Ascending aorta (tissue), 2 donors: ENCODE measurements at places on chromosomes 5 and 9.

- no peaks in the 10 kb centered on the region for H3K36me3 ChIP-seq
- H3K27ac ChIP-seq: no peak overlapping the region
- no peak for DNase-seq
- H3K4me1 ChIP-seq: no peaks in the 10 kb centered on the region
Measured at GRCh38 chr9:99356512-99356971, 134.5 kb downstream of the SEC61B start.

- H3K36me3 ChIP-seq: no peaks in the 10 kb centered on the region
- peaks cover 3% of the 10 kb centered on the region for H3K4me1 ChIP-seq
- no peak for DNase-seq
- peak overlapping the region; percentile 20 for H3K27ac ChIP-seq
- no peak overlapping the region for H3K4me3 ChIP-seq
Measured at GRCh38 chr9:99071313-99072039, 33.4 kb upstream of the TGFBR1 start.

- H3K36me3 ChIP-seq: no peaks in the 10 kb centered on the region
- no peaks in the 10 kb centered on the region for H3K27me3 ChIP-seq
- no peaks in the 10 kb centered on the region for H3K4me1 ChIP-seq
- no peak overlapping the region for H3K4me3 ChIP-seq
- DNase-seq: no peak
Measured at GRCh38 chr5:149887622-149888183, 56.9 kb downstream of the PDE6A start.

DNA sequence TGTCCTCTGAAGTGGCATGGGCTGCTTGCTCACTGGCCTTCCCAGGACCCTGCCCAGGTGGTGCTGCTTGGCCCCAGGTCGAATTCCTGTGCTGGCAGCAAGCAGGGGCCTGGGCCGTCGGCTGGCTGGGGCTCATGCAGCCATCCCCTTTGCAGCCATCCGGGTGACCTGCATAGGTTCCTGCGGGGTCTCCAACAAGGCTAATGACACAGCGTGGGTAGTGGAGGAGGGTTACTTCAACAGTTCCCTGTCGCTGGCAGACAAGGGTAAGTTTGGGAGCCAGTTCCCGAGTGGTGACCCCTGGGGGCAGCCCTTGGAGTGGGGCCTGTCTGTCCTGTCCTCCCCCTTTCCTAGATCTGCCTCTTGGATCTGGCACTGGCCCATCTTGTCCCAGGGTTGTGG, 6.1 kb upstream of the EHMT1 start:
- peaks cover 26% of the 10 kb centered on the region for H3K36me3 ChIP-seq
- DNase-seq: no peak
- no peaks in the 10 kb centered on the region for H3K27me3 ChIP-seq

DNA sequence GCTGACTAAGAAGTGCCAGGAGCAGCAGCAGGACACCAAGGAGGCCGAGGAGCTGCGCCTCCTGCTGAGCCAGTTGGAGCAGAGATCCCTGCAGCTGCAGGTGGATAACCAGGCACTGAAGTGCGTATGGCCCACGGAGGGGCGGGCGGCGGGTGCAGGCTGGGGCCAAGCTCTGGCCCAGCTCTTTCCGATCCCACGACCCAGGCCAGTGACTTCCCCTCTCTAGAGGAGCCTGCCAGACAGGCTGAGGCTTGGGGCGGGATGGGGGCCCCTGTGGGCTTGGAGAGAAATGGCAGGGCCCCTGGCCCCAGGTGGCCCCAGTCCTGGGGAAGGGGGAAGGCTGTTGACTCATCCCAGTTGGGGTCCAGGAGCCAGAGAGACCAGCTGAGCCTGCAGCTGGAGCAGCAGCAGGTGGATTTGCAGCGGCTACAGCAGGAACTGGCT, 3.6 kb downstream of the PTRH1 start:
- no peak overlapping the region for H3K4me3 ChIP-seq
- DNase-seq: no peak
- peaks cover 10% of the 10 kb centered on the region for H3K4me1 ChIP-seq
- H3K27me3 ChIP-seq: no peaks in the 10 kb centered on the region

- H3K4me3 ChIP-seq: no peak overlapping the region
- H3K27ac ChIP-seq: no peak overlapping the region
- no peak for DNase-seq
- no peaks in the 10 kb centered on the region for H3K27me3 ChIP-seq
Measured at GRCh38 chr5:146921225-146921624, 42.7 kb upstream of the PPP2R2B start.

GRCh38 chr9:14170973-14171596, 142.9 kb downstream of the NFIB start:
- H3K4me1 ChIP-seq: peaks cover 10% of the 10 kb centered on the region
- H3K27ac ChIP-seq: no peak overlapping the region
- no peaks in the 10 kb centered on the region for H3K36me3 ChIP-seq
- DNase-seq: no peak

GRCh38 chr5:134565791-134566740, 40.6 kb downstream of the JADE2 start:
- peak overlapping the region; percentile 78 for H3K27ac ChIP-seq
- H3K4me3 ChIP-seq: no peak overlapping the region
- H3K36me3 ChIP-seq: peaks cover 68% of the 10 kb centered on the region
- H3K27me3 ChIP-seq: no peaks in the 10 kb centered on the region
- no peak for DNase-seq
- H3K4me1 ChIP-seq: no peaks in the 10 kb centered on the region

- H3K27ac ChIP-seq: no peak overlapping the region
- no peaks in the 10 kb centered on the region for H3K27me3 ChIP-seq
- H3K4me1 ChIP-seq: peaks cover 4% of the 10 kb centered on the region
- no peak overlapping the region for H3K4me3 ChIP-seq
Measured at GRCh38 chr5:143200781-143201398, 202.6 kb downstream of the NR3C1 start.

DNA sequence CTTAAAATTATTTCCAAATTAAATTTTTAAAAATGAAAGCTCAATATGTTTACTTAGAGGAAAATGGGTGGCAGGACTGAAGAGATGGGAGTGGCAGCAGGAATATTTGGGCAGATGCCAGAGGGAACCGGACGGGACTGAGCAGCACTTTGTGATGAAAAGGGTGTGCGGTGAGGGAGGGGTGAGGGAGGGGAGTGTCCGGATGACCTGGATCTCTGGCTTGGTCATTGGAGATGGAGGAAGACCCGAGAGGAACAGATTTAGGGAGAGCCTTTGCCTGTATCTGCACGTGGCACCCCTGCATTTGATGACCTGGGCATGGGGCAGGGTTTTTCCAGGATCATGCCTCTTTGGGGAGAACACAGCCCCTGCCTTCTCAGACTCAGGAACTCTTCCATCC, 201.1 kb upstream of the MVB12B start:
- no peak overlapping the region for H3K4me3 ChIP-seq
- H3K36me3 ChIP-seq: no peaks in the 10 kb centered on the region
- no peaks in the 10 kb centered on the region for H3K4me1 ChIP-seq
- H3K27me3 ChIP-seq: no peaks in the 10 kb centered on the region

GRCh38 chr5:4128994-4129393, 533.4 kb downstream of the IRX1 start:
- H3K4me3 ChIP-seq: no peak overlapping the region
- H3K27me3 ChIP-seq: no peaks in the 10 kb centered on the region
- no peak for DNase-seq
- H3K36me3 ChIP-seq: no peaks in the 10 kb centered on the region
- no peaks in the 10 kb centered on the region for H3K4me1 ChIP-seq
- H3K27ac ChIP-seq: no peak overlapping the region

DNA sequence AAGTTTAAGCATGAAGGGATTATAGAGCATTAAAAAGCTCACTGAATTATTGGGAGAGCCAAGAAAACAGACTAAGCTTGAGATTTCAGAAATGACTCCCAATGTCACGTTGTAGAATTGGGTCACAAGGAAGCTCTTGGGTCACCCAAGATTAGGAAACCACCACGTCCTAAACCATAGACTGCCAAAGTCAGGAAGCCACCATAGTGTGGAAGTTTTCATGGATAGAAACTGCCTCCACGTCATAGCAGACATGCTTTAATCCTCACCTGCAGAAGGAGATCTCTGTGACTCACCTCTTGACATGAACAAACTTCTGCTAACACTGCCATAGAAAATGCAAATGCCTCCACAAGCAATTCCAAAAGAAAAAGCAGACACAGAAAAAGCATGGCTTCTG, 106.3 kb downstream of the SLC1A3 start:
- no peak overlapping the region for H3K27ac ChIP-seq
- H3K4me1 ChIP-seq: no peaks in the 10 kb centered on the region
- DNase-seq: no peak
- no peaks in the 10 kb centered on the region for H3K27me3 ChIP-seq

DNA sequence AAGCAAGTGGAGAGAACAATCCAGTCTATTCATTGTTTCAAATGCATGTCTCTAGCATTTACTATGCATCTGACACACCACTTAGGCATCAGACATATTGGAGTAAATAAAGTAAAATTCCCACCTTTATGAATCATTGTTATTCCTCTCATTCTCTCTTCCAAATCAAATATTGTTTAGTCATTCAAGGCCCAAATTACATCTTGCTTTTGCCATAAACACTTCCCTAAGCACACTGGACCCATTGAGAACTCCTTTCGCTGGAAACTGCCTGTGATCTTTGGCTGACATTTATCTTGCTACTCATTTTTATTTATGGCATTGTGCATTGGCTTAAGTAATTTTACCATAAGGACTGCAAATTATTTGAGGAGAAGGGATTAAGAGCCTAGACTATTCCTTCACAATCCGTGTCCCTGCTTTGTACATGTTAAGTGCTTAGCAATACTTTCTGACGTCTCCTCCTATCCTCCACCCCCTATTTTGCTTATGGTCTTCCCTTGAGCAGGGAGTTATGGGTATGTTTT, 7.4 kb downstream of the C5orf46 start:
- no peak overlapping the region for H3K4me3 ChIP-seq
- peak overlapping the region; percentile 78 for H3K27ac ChIP-seq
- no peaks in the 10 kb centered on the region for H3K36me3 ChIP-seq
- peaks cover 52% of the 10 kb centered on the region for H3K4me1 ChIP-seq
- H3K27me3 ChIP-seq: no peaks in the 10 kb centered on the region

- no peaks in the 10 kb centered on the region for H3K4me1 ChIP-seq
- no peak overlapping the region for H3K4me3 ChIP-seq
- H3K36me3 ChIP-seq: no peaks in the 10 kb centered on the region
- DNase-seq: no peak
Measured at GRCh38 chr5:68460147-68460798, 244.7 kb downstream of the PIK3R1 start.

DNA sequence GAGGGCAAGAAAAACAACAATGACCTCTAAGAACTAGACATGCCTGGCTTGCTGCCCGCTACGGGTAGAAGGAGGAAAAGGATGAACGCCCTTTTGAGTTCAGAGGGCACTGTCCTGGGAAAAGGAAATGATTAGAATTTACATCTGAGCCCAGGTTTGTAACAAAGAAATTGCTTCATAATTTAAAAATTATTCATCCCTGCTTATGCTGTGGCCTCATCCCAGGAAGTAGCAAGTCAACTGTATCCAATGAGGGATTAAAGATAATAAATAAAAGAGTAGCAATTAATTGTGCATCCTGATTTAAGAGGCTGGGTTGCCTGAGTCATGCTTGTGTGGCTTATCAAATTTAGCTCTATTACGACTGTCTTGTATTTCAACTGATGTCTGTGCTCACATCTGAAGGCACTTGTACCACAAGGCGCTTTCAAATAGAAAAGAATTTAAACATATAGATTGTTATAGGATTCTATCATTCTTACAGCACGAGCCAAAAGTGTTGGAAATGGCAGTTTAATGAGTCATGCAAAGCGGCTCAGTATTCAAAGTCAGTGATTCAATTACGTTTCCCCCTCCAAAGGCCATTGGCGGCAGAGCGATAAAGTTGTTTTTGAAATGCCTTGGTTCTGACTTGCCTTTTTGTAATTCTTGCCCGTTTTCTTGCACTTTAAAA, 40.0 kb upstream of the DMRT1 start:
- H3K4me1 ChIP-seq: no peaks in the 10 kb centered on the region
- no peaks in the 10 kb centered on the region for H3K27me3 ChIP-seq
- no peak for DNase-seq
- no peaks in the 10 kb centered on the region for H3K36me3 ChIP-seq
- H3K27ac ChIP-seq: no peak overlapping the region

- H3K4me3 ChIP-seq: no peak overlapping the region
- no peaks in the 10 kb centered on the region for H3K27me3 ChIP-seq
- no peaks in the 10 kb centered on the region for H3K4me1 ChIP-seq
- no peak overlapping the region for H3K27ac ChIP-seq
Measured at GRCh38 chr5:56077796-56078233, 83.1 kb upstream of the IL6ST start.

GRCh38 chr5:89728750-89729149, 680.8 kb downstream of the CETN3 start:
- no peaks in the 10 kb centered on the region for H3K36me3 ChIP-seq
- peak; percentile 86 for DNase-seq
- H3K27me3 ChIP-seq: no peaks in the 10 kb centered on the region
- H3K4me3 ChIP-seq: no peak overlapping the region
- H3K27ac ChIP-seq: no peak overlapping the region
- H3K4me1 ChIP-seq: peaks cover 9% of the 10 kb centered on the region

- H3K4me3 ChIP-seq: no peak overlapping the region
- H3K4me1 ChIP-seq: no peaks in the 10 kb centered on the region
- no peak for DNase-seq
- no peaks in the 10 kb centered on the region for H3K27me3 ChIP-seq
- H3K27ac ChIP-seq: no peak overlapping the region
Measured at GRCh38 chr5:56918054-56918453, 8.7 kb downstream of the SETD9 start.

DNA sequence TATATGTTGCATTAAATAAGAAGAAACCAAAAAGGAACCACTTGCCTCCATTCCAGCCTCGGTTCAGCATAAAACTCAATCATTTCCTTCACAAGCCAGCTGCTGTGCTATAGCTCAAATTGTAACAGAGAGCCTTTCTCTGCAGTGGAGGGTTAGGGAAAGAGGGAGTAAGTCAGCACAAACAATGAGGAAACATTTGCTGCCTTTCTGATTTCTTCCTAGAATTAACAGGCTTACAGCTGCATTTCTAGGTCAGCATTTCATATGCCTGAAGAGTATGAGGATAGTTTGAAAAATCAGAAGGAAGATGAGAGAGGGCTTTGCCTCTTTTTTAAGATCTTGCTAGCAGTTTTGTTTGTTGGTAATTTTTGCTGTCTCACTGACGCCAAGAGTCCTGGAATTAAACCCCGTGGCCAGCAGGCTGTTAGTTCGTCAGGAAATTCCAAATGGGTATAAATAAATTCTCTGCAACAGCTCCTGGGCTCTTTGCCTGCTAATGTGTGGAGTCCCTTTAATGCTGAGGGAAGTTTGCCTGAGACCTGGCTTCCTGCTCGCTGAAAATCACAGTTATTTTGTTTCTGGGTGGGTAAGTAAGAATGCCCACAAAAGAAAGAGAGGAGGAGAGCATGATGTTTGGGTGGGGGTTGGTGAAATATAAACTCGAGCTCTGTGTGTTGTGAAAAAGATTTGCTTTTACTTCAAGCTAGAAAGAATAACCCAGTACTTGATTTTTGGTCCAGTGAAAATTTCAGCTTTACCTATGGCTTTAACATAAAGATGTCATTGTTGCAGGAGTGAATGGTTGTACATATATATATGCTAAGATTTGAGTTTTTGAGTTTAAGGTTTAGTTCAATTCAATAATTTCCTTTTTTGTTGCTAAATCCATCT, 148.1 kb upstream of the DMRT1 start:
- H3K4me1 ChIP-seq: peaks cover 74% of the 10 kb centered on the region
- H3K4me3 ChIP-seq: peak overlapping the region; percentile 47
- H3K27ac ChIP-seq: peak overlapping the region; percentile 95
- DNase-seq: peak; percentile 91
- peaks cover 4% of the 10 kb centered on the region for H3K36me3 ChIP-seq

GRCh38 chr9:137000177-137000930, 4.0 kb upstream of the CLIC3 start:
- H3K36me3 ChIP-seq: no peaks in the 10 kb centered on the region
- DNase-seq: no peak
- H3K27me3 ChIP-seq: no peaks in the 10 kb centered on the region
- H3K27ac ChIP-seq: no peak overlapping the region
- peaks cover 9% of the 10 kb centered on the region for H3K4me1 ChIP-seq

- DNase-seq: no peak
- H3K27ac ChIP-seq: no peak overlapping the region
- H3K36me3 ChIP-seq: no peaks in the 10 kb centered on the region
- no peaks in the 10 kb centered on the region for H3K27me3 ChIP-seq
Measured at GRCh38 chr9:86714999-86715398, 232.3 kb downstream of the GAS1 start.
